ENCODE measurements at places on chromosomes 4 and X. TPM values are rescaled to one million over a fixed set of nuclear protein-coding genes. Genes with fewer than 3 reads are reported as not detected.

DNA sequence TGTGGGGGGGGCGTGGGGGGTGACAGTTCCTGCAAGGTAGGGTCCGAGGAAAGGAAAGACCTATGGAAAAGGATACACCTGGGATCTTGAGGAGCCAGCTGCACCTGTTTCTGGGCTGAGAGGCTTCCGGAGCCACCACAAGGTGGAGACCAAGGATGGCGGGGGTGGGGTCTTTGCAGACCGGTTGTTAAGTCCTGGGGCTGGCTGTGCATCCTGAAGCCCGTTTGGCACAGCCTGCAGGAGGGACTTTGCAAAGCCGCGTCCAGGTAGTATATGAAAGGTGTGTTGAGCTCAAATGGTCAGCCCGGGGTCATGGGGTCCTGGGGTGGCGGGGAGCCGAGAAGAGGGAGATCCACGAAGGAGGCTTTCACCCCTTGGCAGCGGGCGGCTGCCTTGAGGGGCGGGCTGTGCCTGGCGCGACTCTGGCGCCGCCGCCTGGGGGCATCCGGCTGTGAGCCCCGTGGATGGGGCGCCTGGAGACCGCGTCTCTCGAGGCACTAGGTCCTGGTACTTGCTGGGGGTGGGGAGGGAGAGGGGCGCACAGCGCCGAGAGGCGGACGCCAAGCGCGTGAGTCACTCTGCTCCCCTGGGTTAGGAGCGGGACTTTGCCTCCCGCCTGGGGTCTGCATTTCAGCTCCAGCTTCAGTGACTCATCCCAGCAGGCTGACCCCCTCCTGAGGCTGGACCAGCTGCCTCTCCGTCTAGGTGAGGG lies 58.2 kb upstream of the DYNLT3 start:
- no peak for DNase-seq

DNA sequence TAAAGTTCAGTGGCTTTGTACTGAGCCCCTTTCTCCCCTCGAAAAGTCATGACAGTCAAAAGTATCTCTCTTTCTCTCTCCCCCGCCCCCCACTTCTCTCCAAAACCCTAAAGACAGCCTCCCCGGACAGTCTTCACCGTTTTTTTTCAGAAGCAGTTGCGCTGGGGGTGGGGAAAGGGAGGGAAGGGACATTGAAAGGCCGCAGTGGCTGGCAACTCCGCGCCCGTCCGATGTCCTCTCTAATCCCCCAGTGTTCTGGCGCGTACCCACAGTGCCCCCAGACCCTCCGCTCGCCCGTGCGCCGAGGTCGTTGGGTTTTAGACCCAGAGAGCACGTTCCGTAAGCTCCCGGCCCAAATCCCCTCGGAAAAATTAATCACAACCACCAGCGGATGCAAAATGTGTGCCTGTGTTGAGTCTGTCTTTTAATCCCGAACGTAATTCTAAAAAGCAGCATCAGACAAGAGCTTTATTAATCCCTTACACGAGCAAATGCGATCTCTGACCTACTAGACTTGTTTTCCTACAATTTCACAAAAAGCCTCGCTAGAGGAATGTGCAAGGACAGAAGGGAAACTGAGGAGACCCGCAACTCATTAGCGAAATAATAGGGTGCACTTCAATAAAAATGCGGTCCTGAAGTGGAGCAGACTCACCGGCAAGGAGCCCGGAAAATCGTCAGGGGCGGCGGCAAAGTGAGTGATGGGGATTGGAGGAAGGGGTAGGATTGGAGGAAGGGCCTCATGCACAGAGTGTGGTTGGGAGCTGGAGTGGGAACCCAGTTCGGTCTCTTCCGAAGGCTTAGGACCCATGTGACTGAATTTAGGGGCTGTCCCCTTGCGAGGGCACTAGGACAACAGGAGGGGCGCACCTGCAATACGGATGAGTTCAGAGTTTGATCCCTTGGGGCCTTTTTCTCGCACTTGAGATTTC lies 12.2 kb upstream of the PRDM8 start:
- DNase-seq, result no peak

GRCh38 chr4:185966549-185966948 lies 102.4 kb upstream of the TLR3 start:
- no peak for DNase-seq

The PNMA3 gene
- 2.5 TPM for total RNA-seq

The EIF4E gene
- 50.3 TPM for total RNA-seq

The MAGEA10 gene
- total RNA-seq, result not detected

The DIPK2B gene
- 17.8 TPM for total RNA-seq

The DDX53 gene
- total RNA-seq, result not detected
